ENCODE measurements at places on chromosomes 6 and 20.

- DNase-seq: no peak
Measured at GRCh38 chr6:3359973-3360726, 96.7 kb downstream of the SLC22A23 start.

- no peak for DNase-seq
Measured at GRCh38 chr6:140825731-140826130, 1307.0 kb upstream of the GJE1 start.

DNA sequence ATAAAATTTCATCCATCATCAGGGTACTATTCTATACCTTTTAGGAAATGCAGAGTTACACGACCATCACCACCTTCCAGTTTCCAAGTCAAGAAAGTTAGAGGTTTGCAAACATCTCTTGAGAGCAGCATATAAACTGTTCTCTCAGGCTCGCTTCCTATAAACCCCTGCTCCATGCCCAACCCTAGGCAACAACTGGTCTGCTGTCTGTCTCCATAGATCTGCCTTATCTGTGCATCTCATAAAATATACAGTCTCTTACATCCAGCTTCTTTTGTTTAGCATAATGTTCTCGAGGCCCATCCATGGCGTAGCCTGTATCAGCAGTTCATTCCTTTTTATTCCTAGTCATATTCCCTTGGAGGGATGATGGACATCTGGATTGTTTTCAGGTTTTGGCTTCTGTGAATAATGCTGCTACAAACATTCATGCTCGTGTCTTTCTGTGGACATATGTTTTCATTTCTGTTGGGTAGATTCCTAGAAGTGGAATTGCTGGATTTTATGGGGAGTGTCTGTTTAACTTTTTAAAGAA lies 6.1 kb downstream of the PTPRT start:
- DNase-seq: no peak

- DNase-seq: no peak
Measured at GRCh38 chr6:47455533-47456209, 21.9 kb upstream of the CD2AP start.

DNA sequence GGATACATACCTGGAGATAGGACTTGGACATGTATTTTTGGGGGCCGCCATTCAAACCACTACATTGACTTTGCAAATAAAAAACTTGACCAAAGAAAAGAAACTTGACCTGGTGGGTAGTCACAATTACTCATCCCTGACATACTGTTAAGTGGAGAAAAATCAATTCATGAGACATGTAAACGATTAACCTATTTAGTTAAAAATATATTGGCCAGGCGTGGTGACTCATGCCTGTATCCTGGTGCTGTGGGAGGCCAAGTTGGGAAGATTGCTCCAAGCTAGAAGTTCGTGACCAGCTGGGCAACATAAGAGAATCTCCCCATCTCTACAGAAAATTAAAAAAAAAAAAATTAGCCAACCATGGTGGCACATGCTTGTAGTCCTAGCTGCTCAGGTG lies 2.5 kb upstream of the SRSF12 start:
- no peak for DNase-seq

DNA sequence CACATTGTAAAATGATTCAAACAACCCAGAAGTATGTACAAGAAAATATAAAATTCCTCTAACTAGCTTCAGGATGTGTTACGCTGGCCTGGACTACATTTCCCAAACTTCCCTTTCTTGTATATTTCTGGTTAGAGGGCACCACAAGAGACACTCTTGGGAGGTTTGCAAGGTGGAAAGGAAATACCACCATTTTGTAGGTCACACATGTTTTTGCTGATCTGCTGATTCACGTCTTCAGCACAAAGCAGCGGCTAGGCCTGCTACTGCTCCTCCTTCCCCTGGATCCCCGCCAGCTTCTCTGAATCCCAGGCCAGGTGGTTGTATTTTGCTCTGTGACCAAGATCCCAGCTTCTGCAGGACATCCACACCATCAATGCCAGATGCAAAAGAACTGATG lies 104.2 kb downstream of the AGPAT4 start:
- no peak for DNase-seq

DNA sequence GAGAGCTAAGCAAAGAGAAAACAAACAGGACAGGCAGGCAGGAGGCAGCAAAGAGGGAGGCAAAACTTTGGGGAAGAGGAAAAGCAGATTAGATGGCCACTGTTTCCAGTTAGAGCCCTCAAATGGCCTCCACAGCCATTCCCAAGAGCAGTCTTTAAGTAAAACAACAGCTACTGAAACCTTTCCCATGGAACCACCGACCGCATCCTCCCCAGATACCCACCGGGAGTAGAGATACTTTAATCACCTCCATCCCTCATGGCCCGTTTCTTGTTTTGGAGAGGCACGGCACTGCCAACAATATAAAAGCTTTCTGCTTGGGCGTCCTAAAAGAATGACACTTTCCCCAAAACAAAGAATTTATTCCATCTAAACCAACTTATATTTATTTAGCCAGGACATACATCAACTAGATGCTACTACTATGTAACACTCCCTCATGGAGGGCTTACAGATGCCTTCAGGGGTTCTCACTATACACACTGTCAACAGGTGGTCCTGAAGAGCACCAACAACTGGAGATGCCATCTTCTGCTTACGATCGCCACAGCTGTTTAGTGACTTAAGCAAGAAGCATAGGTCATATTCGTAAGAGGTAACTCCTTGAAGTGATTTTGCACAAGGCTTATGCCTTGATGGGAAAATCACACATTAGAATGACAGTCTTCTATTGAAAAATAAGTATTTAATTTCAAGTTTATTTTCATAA lies 43.4 kb downstream of the CNKSR3 start:
- DNase-seq: no peak

All from NCI-H1417 treated with DMSO at 0.1 percent for 48 hours (cell line).